NCI-H524 (cell line): ENCODE measurements at places on chromosomes 7 and 10.

GRCh38 chr10:74332398-74332797 lies 181.4 kb downstream of the ADK start:
- DNase-seq = no peak

DNA sequence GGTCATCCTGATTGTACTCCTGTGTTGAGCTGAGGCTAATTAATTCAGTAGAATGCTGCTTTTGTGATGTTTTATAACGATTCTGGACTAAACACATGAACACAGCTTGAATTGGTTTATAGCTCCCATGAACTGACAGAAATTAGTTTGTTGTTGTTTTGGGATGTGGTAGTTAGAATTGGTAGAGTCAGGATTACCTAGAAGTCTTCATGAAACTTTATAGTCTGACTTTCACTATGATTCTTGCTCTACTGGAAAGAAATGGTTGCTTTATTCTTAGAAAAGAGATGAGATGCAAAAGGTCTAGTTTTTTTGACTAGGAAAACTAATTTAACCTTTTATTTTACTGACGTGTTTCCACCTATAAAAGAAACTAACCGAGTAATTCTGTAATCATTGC lies 23.4 kb upstream of the TRUB1 start:
- no peak for DNase-seq

- no peak for DNase-seq
Observed at GRCh38 chr7:135670179-135670578, 7.9 kb downstream of the STMP1 start.

- no peak for DNase-seq
Observed at GRCh38 chr10:98417973-98418664, 3.1 kb upstream of the PYROXD2 start.

- no peak for DNase-seq
Observed at GRCh38 chr7:44213877-44214388, 13.2 kb downstream of the YKT6 start.

DNA sequence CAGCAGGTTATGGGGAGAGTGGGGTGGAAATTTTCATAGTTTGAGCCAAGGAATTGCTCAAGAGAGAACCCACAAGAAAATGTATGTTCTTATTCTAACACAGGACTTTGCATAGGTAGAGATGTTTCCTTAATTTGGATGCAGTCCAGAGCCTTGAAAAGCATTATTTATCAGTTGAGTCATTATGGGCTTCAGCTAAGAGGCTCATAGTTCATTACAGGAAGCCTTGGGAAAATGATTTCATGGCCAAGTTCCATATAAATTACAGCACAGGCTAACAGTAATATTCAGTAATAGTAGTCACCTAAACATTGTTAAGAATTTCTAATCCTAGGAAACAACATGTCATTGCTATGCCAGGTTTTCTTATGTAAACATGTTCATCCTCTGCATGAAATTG lies 131.1 kb upstream of the PTPRZ1 start:
- no peak for DNase-seq

DNA sequence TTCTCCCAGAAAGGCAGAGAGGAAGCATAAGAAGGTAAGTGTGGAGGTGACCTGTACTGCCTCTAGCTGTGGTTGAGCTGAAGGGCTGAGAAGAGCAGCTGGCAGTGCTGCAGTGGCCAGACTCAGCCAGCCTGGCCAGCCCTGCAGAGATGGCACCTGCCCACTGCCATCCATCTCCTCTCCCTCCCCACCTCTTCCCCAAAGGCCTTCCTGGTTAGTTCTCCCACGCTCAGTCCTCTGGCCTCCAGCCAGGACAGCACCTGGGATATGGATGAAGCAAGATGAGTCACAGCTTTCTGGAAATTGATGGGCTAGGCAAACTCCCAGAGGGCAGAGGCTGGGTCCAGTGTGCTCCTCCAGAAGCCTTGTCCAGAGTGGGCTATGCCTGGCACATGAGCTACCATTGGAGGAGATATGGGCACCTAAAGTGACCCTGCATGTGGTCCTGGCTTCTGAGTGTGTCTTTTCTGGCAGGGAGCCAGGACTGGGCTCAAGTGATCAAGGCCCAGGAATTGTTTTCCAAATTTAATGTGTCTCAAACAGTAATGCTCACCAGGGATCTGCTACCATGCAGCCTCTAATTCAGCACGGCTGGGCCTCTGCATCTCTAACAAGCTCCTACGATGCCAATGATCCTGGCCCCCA lies 81.0 kb upstream of the CACUL1 start:
- no peak for DNase-seq

DNA sequence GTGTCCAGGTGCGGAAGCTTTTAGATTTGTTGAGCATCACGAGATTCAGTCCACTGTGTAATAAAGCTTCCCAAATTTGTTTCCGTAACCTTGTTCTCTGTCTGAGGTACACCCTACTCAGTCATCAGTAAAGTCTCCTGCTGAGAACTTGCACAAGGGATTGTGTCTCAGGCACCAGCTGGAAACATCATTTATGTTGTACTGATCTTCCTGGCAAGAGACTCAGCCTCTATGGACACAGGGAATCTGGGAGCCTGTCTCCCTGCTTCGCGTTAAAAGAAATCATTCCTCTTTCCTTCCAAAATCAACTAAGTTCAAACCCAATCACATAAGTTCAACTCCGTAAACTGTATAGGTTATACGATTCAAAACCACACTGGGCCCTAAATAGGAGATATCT lies 336.8 kb downstream of the GPR37 start:
- DNase-seq = no peak
